Astrocyte of the cerebellum (primary cell): ENCODE measurements at places on chromosomes 3 and 15.

DNA sequence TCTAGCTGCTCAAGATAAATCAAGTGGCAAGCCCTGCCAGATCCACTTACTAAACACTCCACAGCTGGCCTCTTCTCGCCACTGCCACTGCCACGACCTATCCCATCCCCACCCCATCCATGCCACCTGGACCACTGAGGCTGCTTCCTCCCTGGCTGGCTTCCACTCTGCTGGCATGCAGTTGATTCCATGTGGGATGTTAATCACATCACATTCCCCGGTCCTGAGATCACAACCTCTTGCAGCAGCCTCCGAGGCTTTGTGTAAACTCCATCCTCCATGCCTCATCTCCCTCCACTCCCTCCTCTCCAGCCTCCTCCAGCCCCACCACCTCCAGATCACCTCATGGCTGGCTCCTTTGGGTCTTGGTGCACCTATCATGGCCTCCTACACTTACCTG is 7.7 kb downstream of the NCKIPSD start:
- DNase-seq, result no peak

- DNase-seq, result peak; percentile 71
Measured at GRCh38 chr15:28955993-28956421, 70.2 kb downstream of the APBA2 start.

DNA sequence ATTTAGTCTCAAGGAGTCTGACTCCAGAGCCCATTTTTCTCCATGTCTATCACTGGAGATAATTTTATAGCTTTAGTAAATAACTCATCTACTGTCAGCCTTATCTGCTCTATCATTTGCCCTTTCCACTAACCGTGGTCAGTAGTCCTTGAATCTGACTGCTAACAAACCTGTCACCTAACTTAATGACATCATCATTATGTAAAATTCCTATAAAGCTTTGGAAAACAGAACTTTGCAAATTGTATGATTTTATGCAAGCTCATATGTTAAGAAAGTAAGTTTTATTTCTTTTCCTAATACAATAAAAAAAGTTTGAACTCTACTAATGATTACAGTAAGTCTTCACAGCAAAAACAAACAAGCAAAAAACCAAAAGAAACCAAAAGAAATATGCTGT is 293.9 kb downstream of the CADM2 start:
- no peak for DNase-seq

- DNase-seq, result no peak
Measured at GRCh38 chr15:30824518-30825195, 79.1 kb upstream of the FAN1 start.

GRCh38 chr3:158260392-158260791 is 150.5 kb downstream of the RSRC1 start:
- no peak for DNase-seq

- no peak for DNase-seq
Measured at GRCh38 chr3:9861626-9862130, 17.9 kb upstream of the RPUSD3 start.

DNA sequence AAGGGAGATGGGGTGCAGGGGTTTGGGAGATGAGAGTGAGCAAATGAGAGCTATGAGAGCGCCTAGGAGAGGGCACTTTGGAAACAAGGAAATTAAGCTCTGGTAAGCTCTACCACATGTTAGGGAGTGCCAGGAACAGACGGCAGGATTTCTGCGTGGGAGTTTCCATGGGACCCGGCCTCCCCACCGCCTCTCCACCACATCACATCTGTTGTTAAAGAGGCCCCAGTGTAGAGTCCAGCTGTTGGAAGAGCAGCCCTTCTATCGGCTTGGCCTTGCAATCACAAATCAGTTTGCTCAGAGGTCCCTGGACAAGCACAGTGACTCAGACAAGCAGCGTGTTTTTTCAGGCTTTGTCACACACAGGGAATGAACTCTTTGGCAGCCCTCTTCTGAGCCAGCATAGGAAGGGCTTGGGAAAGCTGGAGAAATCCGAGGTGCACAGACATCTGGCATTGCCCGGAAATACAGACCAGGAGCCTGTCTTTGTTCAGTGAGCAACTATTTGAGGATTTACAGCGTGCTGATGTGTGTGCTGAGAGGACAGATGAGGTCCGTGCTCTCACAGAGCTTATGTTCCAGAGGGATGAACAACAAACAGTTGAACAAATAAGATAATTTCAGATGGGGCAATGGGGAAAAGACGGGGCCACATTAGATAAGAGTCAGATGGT is 370.6 kb upstream of the PROK2 start:
- peak; percentile 69 for DNase-seq

DNA sequence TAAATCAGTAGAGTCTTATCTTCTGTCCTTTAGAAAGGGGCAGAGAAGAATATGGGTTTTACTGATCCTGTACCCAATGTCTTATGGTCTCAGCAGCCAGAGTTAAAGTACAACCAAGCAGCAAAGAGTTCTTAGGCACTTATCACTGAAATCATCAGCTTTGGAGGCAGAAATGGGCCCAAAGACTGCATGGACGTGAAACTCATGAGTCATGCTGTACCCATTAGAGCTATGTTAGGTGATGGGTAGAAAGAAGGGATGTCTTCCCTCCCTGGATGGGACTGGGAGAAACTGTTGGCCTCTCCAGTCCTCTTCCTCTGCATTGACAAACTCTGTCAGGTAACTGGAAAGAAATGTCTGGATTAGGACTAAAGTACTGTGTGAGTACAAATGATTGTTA is 63.4 kb downstream of the EOMES start:
- DNase-seq, result no peak

- DNase-seq, result no peak
Measured at GRCh38 chr3:195285372-195285771, 14.4 kb upstream of the XXYLT1 start.
